ENCODE measurements at places on chromosomes 7 and 10. TPM values are rescaled to one million over a fixed set of nuclear protein-coding genes. Genes with fewer than 3 reads are reported as not detected.

- DNase-seq: peak; percentile 42
These were observed 121.2 kb downstream of the FAM107B start for GRCh38 chr10:14653271-14654161.

DNA sequence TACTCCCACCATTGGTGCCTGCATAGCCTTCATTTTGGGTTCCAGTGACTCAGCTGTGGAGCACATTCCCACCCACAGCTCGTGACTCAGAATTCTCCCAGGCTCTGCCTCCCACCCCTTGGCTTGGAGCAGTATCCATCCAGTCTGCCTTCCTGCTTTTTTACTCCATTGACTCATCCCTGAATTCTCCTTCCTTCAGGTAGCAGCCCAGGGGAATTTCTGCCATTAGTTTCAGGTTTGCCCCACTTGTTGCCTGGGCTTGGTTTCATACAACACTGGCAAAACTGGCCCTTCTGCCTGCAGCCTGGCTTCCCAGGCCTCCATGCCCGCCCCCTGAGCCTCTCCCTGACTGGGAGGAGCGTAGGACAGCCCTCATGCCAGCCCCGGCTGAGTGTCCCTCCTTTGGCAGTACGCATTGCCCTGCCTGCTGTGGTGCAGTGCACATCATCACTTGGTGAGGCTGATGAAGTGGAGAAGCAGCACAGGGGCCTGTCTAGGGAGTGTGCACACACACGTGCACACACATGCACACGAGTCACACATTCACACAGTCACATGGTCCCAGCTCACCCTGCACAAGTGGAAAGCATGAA lies 55.0 kb downstream of the SNX10 start:
- no peak for DNase-seq

DNA sequence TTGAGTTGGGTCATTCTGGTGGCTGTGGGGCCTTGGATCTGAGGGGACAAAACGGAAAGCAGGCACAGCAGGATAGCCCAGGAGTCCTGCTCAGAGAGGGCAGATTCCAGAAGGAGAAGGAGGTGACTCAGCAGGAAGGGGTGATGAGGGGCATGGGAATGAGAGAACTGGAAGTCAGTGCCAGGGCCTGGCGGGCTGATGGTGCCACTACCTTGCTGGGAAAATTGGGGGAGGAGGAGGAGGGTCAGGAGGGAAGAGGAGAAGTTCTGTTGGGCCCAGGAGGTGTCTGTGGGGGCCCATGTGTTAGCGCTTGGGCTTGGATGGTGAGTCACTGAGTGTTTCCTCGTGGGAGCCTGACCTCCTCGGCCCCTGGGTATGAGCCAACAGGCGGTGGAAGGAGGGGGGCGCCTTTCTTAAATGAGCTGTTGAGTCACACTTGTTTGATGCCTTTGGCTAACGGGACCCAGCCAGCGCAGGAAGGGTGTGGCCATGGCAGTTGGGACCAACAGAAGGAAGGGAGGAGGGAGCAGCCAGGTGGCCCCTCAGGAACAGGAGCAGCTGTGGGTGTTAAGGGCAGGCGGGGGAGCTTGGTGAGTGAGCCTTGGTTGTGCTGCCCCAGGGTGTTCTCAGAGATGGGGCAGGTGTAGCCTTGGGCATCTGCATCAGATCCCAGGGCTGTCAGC lies 130.0 kb upstream of the BTBD16 start:
- DNase-seq: no peak

- no peak for DNase-seq
These were observed 7.7 kb downstream of the STYXL1 start for GRCh38 chr7:76040126-76040525.

DNA sequence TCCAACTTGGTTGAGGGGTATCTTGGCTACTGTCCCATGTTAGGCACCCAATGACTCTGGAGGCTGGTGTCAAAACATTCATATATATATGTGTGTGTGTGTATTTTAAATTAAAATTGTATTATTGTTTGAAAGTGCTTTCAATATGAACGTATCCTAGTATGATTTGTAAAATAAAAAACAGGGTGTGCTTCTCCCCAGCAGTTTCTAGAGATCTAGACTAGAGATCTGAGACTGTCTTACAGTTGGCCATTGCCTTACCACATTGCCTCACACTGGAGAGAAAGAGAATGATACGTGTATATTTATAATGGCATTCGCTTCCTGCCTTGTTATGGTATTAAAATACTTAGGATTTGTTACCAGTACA lies 1.2 kb downstream of the BAG3 start:
- DNase-seq: no peak

GRCh38 chr10:49357910-49358309 lies 38.0 kb downstream of the DRGX start:
- DNase-seq: no peak

DNA sequence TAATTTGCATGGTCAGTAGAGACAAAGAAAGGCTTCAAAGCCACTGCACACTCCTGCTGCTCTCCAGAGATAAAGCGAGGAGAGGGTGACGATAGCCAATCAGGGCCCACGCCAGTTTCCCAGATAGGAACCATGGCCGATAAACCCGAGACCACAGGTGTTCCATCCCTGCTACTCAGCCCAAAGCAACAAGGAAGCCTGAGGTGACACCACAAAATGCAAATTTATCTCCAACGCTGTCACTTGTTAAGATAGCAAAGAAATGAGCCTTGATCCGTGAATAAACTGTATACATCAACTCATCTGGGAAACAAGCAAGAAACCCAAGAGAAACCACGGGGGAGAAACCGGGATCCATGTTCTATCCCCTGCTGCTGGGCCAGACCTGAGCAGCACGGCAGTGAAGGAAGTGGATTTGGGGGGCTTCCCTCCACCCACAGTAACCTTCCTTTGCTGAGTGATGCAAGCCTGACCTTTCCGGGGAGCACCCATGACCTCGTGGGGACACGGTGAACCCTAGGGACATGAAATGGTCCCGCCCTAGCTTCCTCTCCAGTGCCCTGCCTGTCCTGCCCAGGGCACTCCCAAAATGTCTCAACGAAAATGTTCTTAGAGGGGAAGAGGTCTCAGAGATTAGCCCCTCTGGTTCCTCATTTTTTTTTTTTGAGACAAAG lies 164.6 kb downstream of the PTPRN2 start:
- DNase-seq: no peak

DNA sequence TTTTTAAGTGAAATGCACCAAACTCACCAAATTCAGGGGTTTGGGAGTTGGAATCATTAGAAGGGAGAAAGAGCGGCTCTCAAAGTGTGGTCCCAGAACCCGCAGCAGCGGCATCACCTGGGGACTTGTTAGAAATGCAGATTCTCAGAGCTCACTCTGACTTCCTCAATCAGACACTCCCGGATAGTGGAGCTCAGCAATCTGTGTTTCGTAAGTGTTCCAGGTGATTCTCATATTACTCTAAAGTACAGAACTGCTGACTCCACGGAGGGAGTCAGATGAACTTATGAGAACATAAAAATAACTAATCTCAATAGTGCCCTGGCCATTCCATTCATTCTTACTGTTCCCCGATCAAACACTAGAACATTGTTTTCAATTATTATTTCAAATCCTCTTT lies 358.7 kb upstream of the MYO3A start:
- DNase-seq: no peak

GRCh38 chr7:32479574-32480200 lies 10.5 kb downstream of the LSM5 start:
- peak; percentile 66 for DNase-seq

The GPER1 gene
- polyA plus RNA-seq: 6.4 TPM

The MMD2 gene
- not detected for polyA plus RNA-seq

The TDRD1 gene
- not detected for polyA plus RNA-seq

The IQCE gene
- 15.1 TPM for polyA plus RNA-seq

The EGFR gene
- 30.7 TPM for polyA plus RNA-seq

The CYP2C8 gene
- 0.02 TPM for polyA plus RNA-seq

The HOXA9 gene
- polyA plus RNA-seq: not detected

The EVX1 gene
- not detected for polyA plus RNA-seq

Measured in SK-N-SH (cell line).